ENCODE measurements at places on chromosomes 3 and 15. TPM values are rescaled to one million over a fixed set of nuclear protein-coding genes. Genes with fewer than 3 reads are reported as not detected.

DUOX1 gene
- total RNA-seq: under 0.01 TPM

SST gene
- not detected for total RNA-seq

FOXL2NB gene
- total RNA-seq: not detected

CISH gene
- 0.73 TPM for total RNA-seq

ADAMTS17 gene
- 0.17 TPM for total RNA-seq

PATL2 gene
- 1.3 TPM for total RNA-seq

MUSTN1 gene
- not detected for total RNA-seq

UACA gene
- total RNA-seq: 107 TPM

PIGZ gene
- 3.6 TPM for total RNA-seq

FGF7 gene
- total RNA-seq: 278 TPM

FBXL2 gene
- total RNA-seq: 20.2 TPM

CCK gene
- 15.3 TPM for total RNA-seq

WDR49 gene
- 1.0 TPM for total RNA-seq

NMD3 gene
- 97.9 TPM for total RNA-seq

ROPN1 gene
- total RNA-seq: not detected

GJD2 gene
- total RNA-seq: not detected

ZNF774 gene
- 1.5 TPM for total RNA-seq

BRK1 gene
- total RNA-seq: 118 TPM

CACNA1D gene
- 0.33 TPM for total RNA-seq

GUCA1C gene
- not detected for total RNA-seq

DAPK2 gene
- total RNA-seq: 1.7 TPM

PPM1L gene
- total RNA-seq: 0.87 TPM

ARHGEF26 gene
- total RNA-seq: 1.6 TPM

NSUN3 gene
- 11.4 TPM for total RNA-seq
